COR-L47 (cell line): ENCODE measurements at places on chromosomes 2 and 18.
A peak's percentile ranks its signal among the peaks of the same experiment; 100 is the strongest.

DNA sequence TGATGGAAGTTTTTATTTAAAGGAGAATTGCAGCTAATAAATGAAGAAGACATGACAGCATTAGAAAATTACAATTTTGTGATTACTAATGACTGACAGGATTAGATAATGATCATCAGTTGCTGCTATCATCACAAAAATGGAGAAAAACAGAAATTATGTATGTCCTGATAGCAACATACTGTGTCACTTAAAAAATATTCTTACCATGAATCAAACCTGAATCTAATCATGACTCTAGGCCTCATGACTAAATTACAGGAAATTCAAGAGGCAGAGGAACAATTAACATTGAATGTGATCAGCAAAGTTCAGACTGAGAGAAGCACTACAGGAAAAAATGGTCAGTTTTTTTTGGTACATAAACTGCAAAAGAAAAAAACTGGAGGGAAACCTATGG lies 147.8 kb downstream of the PMAIP1 start:
- DNase-seq: no peak

GRCh38 chr2:108460345-108461037 lies 11.5 kb downstream of the GCC2 start:
- DNase-seq: no peak

DNA sequence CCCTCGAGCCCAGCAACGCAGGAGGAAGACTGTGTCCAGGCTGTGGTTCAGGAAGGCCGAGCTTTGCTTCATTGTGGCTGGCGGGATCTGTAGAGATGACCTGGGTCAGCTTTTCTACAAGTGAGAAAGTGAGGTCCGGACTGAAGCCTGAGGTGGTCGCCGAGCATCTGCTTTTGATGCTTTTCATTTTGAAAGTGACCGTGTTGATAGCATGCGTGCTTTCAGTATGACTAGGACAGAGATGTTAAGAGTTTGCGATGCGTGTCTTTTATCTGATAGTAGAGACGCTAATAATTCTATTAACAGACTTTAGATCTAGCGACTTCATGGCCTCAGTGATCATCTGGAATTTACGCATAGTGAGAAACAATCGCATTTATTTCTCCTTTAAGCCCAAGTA lies 28.1 kb downstream of the CTDP1 start:
- no peak for DNase-seq

GRCh38 chr2:122244598-122245229 lies 489.3 kb downstream of the TSN start:
- no peak for DNase-seq

DNA sequence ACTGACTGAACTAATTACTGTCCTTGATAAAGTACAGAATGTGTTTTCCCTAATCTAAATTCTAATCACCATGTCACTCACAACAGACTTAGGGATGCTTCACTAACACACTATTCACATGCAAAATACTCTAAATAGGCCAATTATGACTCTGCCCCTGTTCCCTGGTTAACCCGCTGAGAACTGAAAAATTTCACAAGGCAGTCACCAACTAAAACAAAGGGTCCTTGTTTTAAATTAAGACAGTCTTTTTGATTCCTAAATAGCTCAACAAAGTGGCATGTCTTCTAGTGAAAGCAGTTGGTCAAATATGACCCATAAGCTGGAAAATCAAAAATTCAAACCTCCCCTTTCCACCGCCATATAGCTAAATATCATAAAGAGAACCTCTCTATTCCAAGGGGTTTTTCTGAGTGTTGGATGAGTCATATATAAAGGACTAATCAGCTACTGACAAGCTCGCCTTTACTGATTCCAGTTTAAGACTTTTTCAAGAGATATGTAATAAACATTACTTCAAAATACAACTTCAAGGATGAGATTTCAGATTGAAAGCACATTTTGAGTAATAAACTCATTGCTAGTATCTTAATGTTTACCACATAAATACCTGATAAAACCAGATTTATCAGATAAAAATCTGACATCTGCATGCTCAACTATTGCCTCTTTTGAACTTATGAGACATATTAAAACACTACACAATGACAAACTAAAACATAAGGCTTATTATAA lies 235.8 kb downstream of the TCF4 start:
- peak; percentile 23 for DNase-seq

GRCh38 chr2:205169464-205169863 lies 512.8 kb upstream of the NRP2 start:
- no peak for DNase-seq

- DNase-seq: no peak
These were observed 2.3 kb upstream of the INO80D start for GRCh38 chr2:206088248-206088647.

DNA sequence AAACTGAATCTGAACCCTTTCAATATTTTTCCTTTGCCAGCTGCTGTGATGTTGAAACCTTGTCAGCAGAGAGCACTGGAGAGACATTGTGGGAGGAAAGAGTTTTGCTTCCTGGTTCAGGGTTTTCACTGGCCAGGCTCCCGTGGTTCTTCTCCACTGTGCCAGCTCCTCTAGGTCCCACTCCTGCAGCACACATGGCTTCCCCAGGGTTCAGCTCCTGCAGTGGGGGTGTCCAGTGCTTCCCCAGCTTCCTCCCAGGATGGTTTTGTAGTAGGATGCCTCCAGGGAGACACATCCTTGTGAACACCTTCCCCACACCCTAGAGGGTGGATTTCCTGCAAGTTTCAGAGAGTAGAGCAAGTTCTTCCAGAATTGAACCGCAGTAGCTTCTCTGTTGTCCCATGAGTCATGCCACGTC lies 24.0 kb upstream of the SULT1C3 start:
- DNase-seq: peak; percentile 10
